T1000 (cell line): ENCODE measurements at places on chromosomes 11 and 22.

- DNase-seq = no peak
Observed at GRCh38 chr11:93054279-93054678, 84.8 kb downstream of the MTNR1B start.

DNA sequence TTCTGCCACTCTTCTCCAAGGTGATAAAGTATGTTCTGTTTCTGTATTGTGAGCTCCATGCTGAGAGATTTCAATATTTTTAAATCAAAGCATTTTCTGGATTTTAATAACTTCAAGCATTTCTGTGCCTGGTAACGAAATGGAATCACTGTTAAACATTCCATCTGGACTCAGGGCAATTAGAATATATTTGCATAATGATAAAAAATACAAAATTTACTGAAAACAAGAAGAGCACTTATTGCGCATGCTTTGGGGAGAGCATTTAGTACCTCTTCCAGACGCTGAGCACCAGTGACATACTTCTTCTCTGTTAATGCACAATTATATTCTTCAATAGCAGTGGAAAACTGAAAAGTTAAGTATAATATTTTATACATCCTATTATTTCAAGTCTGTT is 13.3 kb downstream of the ZW10 start:
- DNase-seq = no peak

GRCh38 chr11:64745189-64745520 is 1.2 kb upstream of the RASGRP2 start:
- DNase-seq = no peak

DNA sequence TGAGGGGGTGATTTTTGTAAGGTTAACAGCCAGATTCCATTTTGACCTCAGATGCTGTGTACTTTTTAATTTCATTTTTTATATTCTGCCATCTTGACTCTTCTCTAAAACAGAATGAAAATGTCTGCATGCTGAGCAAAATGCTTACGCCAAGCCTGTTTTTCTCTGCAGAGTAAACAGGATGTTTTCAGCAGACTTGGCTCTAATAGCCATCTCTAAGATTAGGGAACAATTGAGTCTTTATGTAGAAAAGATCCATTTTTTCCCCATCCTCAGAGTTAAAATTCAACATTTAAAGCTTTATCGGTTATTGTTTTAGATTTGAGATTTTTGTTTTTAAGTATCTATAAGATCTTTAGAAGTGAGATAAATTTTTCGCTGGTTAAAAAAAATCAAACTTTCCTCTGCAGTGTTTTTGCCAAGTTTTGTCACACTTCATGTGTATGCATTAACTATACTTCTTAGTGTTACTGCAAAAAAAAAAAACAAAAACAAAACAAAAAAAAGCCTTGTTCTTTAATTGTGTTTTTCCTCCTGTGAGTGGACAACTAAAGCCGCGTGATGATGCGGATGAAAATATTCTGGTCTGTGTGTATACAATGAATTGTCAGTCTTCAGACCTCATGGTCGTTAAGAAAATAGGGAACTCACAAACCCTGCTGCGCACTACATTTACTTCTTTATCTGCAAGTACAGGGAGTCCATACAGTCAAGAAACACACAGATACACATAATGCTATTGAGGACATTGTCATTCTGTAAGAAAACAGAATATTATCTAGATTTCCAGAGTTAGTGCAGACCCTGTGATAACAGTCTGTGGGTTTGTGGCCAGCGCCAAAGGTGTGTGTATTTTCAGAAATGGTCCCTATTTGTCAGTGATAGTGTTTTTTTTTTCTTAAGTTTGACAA is 17.5 kb upstream of the ADSL start:
- no peak for DNase-seq

GRCh38 chr11:70825893-70826540 is 426.4 kb downstream of the SHANK2 start:
- no peak for DNase-seq

DNA sequence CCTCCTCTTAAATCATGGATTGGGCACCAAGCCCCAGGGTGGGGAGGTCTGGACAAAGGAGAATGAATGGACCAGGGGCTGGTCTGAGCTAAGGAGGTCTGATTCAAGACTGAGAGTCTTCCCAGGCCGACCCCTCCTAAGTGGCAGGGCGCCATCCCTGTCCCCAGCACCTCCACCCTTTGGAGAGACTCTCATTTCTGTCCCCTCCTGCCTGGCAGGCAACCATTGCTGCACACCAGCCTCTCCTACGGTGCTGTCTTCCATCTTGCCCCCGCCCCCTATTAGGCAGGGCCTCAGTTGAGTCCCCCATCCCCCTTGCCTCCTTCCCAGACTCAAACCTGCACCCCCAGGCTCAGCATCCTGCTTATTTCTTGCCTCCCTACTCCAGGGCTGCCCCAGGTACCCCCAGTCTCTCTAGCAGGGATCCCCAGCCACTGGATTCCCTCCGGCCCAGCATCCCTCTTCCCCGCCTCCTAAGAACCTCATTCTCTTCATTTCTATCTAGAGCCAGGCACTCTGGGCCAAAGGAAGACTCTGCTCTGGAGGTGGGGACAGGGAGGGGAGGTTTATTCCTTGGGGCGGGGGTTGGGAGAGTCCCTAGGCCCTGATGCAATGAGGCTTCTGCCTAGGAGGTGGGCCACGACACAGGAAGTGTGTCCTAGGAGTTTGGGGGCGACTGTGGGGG is 1.7 kb upstream of the RCOR2 start:
- DNase-seq = no peak

- peak; percentile 21 for DNase-seq
Observed at GRCh38 chr11:15816260-15816871, 540.0 kb downstream of the SOX6 start.

DNA sequence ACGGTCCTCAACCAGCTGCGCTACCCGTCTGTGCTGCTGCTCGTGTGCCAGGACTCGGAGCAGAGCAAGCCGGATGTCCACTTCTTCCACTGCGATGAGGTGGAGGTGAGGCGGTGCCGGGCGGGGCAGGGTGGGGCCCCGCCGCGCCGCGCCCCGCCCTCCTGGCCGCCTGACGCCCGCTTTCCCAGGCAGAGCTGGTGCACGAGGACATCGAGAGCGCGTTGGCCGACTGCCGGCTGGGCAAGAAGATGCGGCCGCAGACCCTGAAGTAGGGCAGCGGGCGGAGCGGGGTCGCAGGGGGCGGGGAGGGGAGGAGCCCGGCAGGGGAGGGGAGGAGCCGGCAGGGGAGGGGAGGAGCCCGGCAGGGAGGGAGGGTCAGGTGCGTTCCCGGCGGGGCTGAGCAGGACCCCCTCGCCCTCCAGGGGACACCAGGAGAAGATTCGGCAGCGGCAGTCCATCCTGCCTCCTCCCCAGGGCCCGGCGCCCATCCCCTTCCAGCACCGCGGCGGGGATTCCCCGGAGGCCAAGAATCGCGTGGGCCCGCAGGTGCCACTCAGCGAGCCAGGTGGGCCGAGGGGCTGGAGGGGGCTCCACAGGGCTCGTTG is 14.7 kb downstream of the EPS8L2 start:
- DNase-seq = no peak

DNA sequence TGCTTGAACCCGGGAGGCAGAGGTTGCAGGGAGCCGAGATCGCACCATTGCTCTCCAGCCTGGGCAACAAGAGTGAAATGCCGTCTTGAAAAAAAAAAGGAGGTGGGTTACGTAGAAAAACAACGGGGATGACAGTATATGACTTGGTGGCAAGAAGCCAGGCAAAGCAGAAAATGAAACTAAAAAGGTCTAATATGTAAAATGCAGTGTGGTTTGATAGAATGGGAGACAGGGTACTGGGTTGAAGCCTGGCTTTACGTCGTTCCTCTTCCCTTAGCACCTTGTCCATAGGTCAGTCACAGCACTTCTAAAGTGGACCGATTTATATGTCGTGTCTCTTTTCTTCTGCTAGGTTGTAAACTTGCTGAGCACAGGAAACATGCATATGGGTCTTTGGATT is 274.9 kb upstream of the ZC3H12C start:
- DNase-seq = no peak

- DNase-seq = no peak
Observed at GRCh38 chr22:31144223-31144622, 3.9 kb upstream of the PLA2G3 start.

GRCh38 chr22:38891256-38891655 is 19.2 kb upstream of the CBX6 start:
- DNase-seq = no peak

DNA sequence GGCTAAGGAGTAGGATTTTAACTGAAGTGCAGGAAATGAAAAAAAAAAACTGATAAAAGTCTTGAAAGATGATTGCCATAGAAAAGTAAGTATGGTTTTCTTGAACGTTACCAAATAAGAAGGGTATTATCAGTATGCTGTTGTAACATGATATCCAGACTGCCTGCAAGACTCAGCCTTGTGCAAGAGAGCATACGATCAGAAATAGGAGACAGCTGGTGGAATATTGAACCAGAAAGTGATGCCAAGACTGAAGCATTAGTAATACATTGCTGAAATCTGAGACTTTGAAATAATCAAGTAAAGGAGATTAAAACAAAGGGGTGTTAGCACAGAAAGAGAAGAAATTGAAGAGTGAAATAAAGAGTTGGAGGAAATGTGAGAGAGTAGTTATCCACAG is 452.7 kb upstream of the CNTN5 start:
- DNase-seq = no peak

GRCh38 chr11:105432241-105432995 is 177.5 kb upstream of the GRIA4 start:
- no peak for DNase-seq

DNA sequence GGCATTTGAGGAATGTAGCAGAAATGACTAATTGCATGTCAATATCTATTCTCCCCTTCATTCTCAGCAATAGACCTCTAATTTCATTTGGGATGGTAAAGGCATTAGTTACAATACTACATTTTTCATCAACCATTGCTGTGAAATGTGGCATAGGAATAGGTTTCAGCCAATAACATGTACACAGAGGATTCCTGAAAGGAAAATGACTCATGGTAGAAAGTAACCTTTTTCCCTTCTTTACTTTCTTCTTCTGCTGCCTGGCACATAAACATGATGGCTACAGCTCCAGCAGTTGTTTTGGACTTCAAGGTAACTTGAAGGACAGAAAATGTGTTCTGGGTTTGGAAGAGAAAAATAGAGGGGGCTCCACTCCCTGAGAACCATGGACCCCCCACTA is 231.8 kb upstream of the CTSC start:
- DNase-seq = no peak

DNA sequence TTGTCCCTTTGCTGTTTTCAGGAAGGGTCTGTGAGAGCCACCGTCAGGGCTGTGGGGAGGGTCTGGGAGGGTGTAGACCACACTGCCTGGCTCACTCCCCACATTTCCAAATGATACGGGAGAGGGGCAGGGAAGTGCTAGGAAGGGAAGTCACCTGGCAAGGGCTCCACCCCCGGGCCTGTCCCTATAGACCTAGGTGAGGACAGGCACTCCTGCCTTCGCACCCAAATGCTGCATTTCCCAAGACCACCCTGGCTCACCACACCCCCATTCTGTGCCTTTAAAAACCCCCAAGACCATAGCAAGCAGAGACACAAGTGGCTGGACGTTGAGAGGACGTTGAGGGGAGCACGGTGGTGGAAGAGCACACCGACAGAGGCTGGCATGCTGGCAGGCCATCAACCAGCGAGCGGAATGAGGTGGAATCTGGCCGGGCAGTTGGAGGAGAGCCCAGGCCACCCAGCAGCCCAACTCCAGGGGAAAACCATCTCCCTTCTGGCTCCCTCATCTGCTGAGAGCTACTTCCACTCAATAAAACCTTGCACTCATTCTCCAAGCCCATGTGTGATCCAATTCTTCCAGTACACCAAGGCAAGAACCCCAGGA is 45.7 kb downstream of the GNB1L start:
- no peak for DNase-seq

GRCh38 chr11:57499413-57499982 is 16.0 kb downstream of the SLC43A1 start:
- peak; percentile 86 for DNase-seq

DNA sequence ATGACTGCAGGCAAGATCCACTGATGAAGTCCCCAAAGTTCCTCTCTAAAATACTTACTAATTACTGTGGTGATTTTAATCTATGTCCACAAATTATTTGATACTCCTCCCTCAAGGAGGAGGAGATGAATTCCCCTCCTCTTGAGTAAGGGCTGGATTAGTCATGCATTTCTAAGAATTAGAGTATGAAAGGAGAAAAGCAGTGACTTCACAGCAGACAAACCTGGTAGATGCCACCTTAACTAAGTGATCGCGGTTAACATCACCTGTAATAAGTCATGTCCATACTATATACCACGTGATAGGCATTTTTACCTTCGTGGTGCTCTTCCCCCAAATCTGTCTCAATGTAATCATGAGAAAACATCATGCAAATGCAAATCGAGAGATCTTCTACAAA is 52.0 kb upstream of the TSPAN18 start:
- no peak for DNase-seq

- no peak for DNase-seq
Observed at GRCh38 chr11:69159150-69159852, 3.6 kb downstream of the SMIM38 start.

DNA sequence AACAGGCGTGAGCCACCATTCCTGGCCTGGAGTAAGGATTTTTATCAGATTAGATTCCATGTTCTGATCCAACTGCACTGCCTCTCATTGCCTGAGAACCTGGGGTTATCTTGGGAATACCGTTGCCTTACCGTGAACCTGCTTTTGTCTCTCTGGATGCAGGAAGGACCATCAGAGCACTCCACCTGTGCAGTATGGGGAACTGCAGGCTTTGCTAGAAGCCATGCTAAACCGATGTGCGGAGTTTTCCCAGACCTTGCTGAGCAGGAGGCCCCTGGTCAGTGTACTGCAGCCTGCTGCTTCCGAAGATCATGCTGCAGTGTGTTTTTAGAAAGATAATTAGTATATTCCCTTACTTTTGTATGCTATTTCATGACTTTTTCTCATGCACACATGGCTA is 43.6 kb downstream of the MEI1 start:
- DNase-seq = no peak
